ENCODE measurements at places on chromosomes 4 and X. TPM values are rescaled to one million over a fixed set of nuclear protein-coding genes. Genes with fewer than 3 reads are reported as not detected.

POU3F4 gene
- not detected for polyA plus RNA-seq

PGAM4 gene
- polyA plus RNA-seq = not detected

NALF2 gene
- polyA plus RNA-seq = 0.78 TPM

BEX2 gene
- 20.8 TPM for polyA plus RNA-seq

ITM2A gene
- polyA plus RNA-seq = 10.3 TPM

FAT1 gene
- polyA plus RNA-seq = 17.9 TPM

NEUROG2 gene
- polyA plus RNA-seq = not detected
